ENCODE measurements at places on chromosomes 4 and X.

DNA sequence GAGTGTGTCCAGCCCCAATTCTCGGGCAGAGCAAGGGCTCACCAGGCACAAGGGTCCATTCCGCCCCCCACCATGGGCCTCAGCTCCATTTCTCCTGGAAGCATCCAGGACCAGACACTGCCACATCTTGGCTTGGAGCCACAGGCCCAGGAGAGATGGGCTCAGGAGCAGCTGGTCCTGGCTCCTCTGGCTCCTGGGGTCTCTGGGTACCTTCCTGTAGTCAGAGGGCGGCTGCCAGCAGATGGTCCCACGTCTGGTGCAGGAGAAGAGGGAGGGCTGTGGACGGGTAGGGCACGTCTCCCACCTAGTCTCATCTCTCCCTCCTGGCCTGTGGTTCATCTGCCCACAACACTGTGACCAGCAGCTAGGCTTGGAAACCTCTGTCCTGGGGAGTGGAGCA lies 8.0 kb downstream of the ATP2B3 start:
- DNase-seq: no peak

DNA sequence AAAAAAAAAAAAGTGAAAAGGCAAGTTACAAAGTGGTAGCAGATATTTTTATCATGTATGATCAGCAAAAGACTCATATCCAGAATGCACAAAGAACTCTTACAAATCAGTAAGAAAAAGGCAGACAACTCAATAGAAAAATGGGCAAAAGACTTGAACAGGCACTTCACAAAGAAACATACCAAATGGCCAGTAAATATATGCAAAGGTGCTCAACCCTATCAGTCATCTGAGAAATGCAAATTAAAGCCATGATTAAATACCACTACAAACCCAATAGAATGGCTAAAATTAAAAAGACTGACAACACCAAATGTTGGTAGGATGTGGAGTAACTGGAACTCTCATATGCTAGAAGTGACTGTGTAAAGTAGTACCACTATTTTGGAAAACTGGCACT lies 45.4 kb downstream of the CHST7 start:
- DNase-seq: no peak

- DNase-seq: peak; percentile 76
Observed at GRCh38 chrX:56764153-56764974, 35.3 kb downstream of the NBDY start.

- DNase-seq: no peak
Observed at GRCh38 chr4:42142591-42142990, 9.9 kb downstream of the BEND4 start.

DNA sequence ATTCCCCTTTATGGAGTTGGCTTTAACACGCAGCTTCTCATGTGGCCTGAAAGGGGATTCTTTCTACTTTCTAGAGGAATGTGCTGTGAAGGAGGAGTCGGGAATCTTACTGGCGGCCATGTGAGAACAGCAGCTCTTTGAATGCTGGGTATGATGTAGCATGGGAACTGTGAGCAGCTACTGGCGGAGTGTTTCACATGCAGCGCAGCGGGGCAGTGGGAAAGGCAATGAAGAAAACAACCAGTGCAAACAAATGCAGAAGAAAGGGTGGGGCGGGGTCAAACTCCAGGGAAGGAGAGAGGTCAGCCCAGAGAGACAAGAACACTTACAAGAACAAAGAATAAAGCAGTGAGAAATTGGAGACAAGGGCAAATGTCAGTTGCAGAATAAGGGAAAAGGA lies 363.8 kb upstream of the FTHL17 start:
- DNase-seq: peak; percentile 49

DNA sequence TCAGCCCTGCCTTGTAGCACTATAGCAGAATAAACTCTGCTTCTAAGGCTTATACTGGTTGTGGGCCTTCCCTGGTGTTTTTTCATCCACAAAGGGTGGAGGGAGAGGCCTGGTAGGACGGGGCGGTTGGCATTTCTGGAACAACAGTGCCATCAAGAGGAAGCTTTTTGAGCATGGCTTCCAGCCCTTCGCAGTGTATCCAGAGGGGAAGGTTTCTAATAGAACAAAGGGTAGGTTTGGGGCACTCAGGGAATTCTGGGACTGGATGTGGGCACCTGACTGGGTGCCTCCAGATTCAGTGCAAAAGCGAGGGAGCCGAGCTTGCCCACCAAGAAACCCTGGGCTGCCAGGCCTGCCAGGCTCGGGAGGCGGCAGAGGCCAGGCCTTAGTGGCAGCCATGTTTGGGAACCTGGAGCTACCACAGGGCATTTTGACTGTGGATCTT lies 229.6 kb upstream of the AGTR2 start:
- DNase-seq: peak; percentile 0

DNA sequence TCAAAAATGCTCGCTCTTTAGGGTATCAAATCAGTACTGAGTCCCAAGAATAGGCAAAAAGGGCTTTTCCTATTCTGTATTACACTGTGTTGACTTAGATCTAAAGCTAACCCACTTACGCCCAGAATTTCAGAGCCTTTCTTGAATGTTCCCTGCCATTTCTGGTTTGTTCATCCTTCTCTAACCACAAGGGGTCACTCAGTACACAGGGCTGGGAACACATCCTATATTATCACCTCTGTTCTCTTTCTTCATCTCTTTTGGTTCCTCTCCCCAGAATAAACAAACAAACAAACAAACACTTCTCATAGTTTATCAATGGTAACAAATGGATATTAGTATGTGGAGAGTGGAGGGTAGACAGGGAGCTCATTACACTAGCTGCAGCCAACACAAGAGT lies 25.5 kb upstream of the MORC4 start:
- DNase-seq: peak; percentile 13

DNA sequence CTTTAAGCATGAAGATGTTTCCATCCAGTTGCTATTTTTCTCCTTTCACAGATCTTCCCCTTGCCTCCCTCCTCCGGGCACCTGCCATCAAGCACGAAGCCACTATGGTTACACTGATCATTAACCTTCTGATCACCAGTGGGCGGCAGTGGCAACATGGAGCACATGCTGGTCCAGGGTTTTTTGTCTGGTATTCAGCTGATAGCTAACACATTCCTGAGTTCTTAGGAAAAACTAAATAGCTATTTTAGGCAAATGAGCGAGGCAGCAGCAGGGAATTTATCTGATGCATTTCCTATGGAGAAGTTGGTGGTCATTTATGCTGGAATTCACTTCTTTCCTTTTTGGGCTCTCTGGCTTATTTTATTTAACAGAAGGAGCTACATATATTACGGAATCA lies 22.9 kb downstream of the SHISA3 start:
- no peak for DNase-seq

GRCh38 chrX:49884290-49884862 lies 5.1 kb downstream of the USP27X start:
- peak; percentile 45 for DNase-seq

- no peak for DNase-seq
Observed at GRCh38 chr4:85515701-85516100, 40.8 kb downstream of the ARHGAP24 start.

- no peak for DNase-seq
Observed at GRCh38 chrX:13401724-13402123, 81.9 kb upstream of the ATXN3L start.

- DNase-seq: peak; percentile 90
Observed at GRCh38 chr4:40998675-40999358, 215.5 kb downstream of the APBB2 start.

DNA sequence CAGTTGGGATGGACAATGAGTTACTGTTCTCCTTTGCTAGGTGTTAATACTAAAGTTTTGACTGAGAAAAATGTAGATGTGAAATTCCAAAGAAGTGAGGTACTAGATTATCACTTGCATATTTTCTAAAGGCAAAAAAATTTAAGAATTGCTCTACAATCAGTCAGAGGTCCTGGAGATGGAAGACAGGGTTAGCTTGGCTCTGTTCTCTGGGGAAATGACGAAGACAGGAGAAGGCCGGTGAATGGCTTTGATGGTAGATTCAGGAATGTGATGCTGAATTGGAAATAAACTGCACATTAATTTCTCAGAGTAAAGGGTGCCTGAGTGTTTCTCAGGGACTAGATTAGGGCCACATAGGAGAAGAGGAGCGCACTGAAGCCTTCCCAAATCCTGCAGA lies 214.0 kb upstream of the LEF1 start:
- DNase-seq: no peak

DNA sequence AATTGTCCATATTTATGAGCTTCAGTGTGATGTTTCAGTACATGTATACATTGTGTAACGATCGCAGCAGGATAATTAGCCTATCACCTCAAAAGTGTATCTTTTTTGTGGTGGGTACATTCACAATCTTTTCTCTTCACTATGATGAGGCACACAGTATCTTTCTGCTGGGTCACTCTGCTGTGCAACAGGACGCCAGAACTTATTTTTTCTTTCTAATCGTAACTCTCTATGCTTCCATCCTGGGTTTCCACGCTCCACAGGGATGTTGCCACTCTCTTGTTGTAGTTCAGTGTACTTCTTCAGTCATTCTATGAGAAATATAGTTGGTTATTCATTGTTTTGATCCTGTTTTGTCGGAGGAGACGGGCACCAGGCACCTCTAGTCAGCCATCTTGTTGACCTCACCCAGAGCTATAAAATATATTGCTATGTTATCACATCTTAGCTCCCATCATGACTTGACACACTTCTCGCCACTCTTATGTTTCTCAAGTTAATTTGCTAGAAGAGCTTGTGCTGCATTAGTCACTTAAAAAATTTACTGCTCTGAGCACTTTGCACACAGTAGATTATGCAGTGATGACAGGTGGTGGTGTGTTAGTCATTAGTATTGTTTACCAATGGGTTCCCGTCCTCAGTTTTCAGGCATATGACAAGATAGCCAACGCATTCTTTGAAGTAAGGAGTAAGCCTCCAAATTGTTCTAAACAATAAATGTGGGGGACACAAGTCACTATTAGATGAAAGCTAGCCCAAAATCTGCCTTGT lies 1002.7 kb upstream of the PCDH7 start:
- DNase-seq: no peak

DNA sequence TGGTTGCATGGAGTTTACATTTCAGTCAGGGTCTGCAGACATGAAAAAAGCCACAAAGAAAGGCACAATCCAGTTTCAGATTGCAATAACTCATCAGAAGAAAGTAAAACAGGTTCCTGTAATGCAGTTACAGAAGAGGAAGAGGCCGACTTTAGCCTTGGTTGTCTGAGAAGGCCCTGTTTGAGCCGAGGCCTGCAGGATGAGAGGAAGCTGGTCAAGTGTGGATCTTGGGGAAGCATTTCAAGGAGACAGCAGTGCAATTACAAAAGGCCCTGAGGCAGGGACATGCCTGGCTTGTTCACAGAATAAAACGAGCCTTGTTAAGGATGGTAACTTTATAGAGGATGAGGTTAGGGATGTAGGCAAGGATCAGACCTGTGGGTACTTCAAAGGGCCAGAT lies 62.4 kb downstream of the AFF2 start:
- DNase-seq: no peak

DNA sequence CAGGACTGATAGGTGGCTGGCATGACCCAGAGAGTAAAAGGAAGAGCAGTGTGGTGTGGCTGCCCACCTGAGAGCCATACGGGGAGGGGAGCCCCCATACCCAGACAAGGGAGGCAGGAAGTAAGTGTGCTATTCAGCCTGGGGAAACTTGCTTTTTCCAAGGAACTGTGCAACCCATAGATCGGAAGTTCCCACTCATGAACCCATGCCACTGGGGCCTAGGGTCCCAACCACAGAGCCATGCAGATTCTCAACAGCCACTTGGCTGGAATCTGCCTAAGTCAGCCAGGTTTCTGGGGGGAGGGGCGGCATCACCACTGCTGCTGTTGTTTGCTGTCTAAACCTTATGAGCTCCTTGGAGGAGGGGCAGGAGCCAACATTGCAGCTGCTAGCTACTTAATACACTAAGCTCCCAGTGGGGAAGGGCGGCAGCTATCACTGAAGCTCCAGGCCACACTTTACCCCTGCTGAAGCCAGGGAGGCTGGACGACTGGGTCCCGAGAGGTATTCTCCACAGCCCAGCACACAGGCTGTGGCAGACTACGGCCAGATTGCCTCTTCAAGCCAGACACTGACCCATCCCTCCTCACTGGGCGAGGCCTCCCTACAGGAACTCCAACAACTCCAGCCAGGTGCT lies 410.4 kb downstream of the INPP4B start:
- no peak for DNase-seq

DNA sequence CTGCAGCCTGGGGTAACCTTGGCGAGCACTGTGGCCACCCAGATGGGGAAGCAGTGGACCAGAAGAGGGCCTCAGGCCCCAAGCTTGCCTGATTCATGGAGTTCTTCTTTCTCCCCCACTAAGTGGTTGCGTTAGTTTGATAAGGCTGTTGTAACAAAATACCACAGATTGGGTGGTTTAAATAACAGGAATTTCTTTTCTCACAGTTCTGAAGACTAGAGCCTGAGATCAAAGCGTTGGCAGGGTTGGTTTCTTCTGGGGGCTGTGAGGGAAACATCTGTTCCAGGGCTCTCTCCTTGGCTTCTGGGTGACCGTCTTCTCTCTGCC lies 105.7 kb upstream of the GATB start:
- peak; percentile 49 for DNase-seq

- DNase-seq: no peak
Observed at GRCh38 chr4:108163351-108163750, 5.4 kb downstream of the LEF1 start.

DNA sequence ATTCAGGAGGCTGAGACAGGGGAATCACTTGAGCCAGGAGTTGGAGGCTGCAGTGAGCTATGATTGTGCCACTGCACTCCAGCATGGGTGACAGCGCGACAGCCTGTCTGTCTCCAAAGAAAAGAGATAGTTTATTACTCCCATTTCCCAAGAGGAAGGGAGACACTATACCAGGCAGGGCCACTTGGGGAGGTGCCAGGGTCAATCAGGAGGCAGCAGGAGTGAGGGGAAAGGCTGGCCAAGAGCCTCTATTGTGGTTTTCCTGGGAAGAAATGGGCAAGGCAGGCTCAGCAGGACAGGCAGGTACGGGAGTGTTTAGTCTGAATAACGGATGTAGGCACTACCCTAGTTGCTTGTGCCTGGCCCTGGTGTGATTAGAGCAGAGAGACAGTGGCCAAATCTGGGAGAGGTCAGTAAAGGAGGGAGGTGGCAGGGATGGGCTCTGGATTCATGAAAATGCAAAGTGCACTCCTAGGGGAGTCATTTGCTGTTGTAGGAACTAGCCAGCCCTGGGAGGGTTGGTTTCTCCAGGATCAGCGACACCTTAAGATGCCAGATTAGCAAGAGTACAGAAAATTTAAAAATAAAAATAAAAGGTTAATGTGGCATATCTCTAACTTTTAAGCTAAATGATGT lies 20.2 kb upstream of the CDKN2AIP start:
- DNase-seq: no peak
